D721Med (cell line): ENCODE measurements at places on chromosomes 1 and 21.

- DNase-seq = peak; percentile 59
Measured at GRCh38 chr1:31587720-31588423, 11.6 kb downstream of the TINAGL1 start.

- DNase-seq = no peak
Measured at GRCh38 chr1:33244143-33244808, 12.0 kb upstream of the ZNF362 start.

DNA sequence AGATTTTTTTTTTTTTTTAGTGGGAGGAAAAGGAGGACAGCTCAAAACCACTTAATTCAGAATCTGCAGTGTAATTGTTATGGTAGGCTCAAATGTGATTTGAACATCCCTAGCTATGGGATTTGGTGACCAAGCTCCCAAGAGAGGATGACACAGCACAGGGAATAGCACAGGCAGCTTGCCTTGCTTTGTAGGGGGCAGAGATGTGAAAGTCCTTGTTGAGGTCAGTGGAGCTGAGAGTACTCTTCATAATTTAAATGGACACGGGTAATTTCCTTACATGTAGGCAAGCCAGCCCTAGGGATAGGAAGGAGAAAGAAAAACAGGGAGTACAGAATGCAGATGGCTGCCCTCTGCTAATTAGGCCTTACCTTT lies 3.2 kb upstream of the UCK2 start:
- no peak for DNase-seq

- no peak for DNase-seq
Measured at GRCh38 chr1:171922999-171923398, 81.7 kb downstream of the DNM3 start.

- no peak for DNase-seq
Measured at GRCh38 chr1:82934074-82934473, 1064.9 kb downstream of the TTLL7 start.

- no peak for DNase-seq
Measured at GRCh38 chr1:54710841-54711240, 4.8 kb upstream of the TTC4 start.

DNA sequence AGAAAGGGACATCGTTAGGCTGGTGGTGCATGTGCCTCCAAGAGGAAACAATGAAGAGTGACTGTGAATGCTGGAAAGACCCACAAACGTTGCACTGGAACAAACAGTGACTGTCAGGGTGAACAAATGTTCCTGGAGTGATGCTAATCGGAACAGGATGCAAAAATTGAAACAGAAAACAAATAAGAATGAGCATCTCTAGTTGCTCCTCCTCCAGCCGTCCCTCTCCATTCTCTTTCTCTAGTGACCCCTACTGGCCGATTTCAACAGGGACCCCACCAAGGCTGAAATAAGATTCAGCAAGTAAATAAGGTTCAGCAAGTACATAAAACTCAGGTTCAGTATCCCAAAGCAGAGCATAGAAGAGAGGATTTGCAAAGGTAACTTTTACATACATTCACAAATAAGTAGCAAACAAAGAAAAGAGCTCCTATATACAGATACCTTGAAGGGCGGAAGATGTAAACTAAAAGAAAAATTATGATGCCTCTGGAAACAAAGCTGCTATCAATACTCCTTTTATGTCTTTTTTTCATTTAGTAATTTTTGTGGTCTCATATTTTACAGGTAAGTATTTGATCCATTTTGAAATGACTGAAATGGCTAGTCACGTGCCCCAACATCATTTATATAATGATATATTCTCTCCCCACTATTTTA lies 836.1 kb upstream of the ADAMTS5 start:
- no peak for DNase-seq

- no peak for DNase-seq
Measured at GRCh38 chr1:50700621-50701020, 259.4 kb downstream of the FAF1 start.

- no peak for DNase-seq
Measured at GRCh38 chr1:155123801-155124200, 3.9 kb upstream of the EFNA1 start.

GRCh38 chr1:23444104-23444533 lies 19.6 kb upstream of the TCEA3 start:
- no peak for DNase-seq

GRCh38 chr1:184854496-184855140 lies 100.0 kb upstream of the EDEM3 start:
- DNase-seq = no peak

GRCh38 chr1:20604678-20605077 lies 15.8 kb downstream of the CDA start:
- no peak for DNase-seq

DNA sequence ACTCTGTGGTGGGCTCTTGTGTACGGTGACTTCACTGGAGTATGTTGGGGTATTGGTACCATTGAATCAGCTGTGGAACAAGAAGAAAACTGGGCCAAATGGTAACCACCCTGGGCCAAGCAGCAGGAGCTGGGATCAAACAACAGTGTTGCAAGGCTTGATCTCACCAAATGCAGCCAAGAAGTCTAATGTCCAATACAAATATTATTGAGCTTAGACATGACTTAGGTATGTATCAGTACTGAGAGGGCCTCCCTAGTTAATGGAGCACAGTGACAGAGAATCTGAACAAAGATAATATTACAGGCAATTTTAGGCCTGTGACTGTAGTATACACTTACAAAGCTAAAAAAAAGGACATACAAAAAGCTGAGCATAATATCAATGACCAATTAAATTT lies 604.8 kb downstream of the PLA2G4A start:
- no peak for DNase-seq

DNA sequence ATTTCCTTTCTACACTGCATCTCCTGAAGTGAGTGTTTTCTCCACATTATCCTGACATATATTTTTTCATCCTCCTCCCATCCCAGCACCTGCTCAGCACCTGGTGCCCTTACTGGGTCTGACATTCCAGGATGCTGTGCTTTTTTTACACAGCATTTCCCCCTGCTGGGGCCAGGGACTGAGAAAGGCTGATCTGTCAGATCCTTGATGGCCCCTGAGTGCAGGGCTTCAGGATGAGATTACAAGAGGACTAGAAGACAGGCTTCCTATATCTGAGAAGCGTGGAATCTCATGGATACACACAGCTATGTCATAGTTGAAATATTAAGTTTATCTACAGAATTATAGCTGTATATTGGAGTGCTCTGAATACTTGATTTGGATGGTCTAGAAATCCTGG lies 24.4 kb downstream of the RCAN1 start:
- DNase-seq = no peak

- DNase-seq = no peak
Measured at GRCh38 chr1:176033881-176034280, 173.2 kb downstream of the COP1 start.

DNA sequence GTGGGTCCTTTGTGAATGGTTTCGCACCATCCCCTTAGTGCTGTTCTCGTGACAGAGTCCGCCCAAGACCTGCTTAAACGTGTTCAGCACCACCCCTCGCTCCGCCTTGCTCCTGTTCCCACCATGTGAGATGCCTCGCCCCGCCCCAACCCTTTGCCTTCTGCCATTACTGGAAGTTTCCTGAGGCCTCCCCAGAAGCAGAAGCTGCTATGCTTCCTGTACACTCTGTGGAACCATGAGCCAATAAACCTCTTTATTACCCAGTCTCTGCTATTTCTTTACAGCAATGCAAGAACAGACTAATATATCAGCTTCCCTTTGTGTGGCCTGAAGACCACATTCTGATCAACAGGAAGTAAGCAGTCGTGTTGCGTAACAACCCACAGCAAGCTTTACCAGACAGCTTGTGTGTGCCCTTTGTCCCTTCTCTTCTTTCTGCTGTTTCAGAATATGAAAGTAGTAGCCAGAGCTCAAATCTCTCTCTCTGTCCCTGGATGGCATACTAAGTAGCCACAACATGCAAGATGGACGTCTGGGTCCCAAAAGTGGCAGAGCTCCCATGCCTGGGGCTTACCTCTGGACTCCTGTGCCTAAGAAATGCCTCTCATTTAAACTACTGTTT lies 14.1 kb downstream of the HENMT1 start:
- DNase-seq = no peak

- no peak for DNase-seq
Measured at GRCh38 chr1:9929431-9930385, 13.5 kb downstream of the LZIC start.

- DNase-seq = no peak
Measured at GRCh38 chr1:223378754-223379153, 14.5 kb upstream of the CCDC185 start.

- DNase-seq = no peak
Measured at GRCh38 chr1:116325104-116325503, 47.9 kb upstream of the ATP1A1 start.

GRCh38 chr1:16229976-16230740 lies 6.8 kb downstream of the CPLANE2 start:
- no peak for DNase-seq

- DNase-seq = no peak
Measured at GRCh38 chr1:151655371-151655770, 43.5 kb downstream of the SNX27 start.

DNA sequence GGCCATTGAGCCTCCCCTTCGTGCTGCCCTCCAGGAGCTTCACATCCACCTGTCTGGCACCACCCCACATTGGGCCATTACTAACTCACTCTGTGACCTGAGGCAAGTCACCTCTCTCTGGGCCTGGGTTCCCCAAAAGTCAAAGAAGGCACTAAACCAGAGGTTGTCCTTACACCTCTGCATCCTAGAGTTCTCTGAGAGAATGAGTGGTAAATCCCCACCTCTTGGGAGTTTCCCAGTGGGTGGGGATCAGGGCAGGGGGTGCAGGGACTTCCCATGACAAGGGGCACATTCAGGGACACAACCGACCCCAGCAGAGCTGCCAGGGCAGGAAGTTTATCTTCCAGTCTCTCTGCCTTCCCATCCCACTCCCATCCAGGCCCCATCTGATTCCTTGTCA lies 99.7 kb downstream of the EPHB2 start:
- DNase-seq = no peak

- DNase-seq = no peak
Measured at GRCh38 chr1:17451731-17452130, 12.3 kb upstream of the RCC2 start.

GRCh38 chr21:41092312-41092711 lies 75.6 kb upstream of the BACE2 start:
- DNase-seq = no peak

GRCh38 chr1:110548381-110548780 lies 29.4 kb upstream of the KCNA10 start:
- no peak for DNase-seq

DNA sequence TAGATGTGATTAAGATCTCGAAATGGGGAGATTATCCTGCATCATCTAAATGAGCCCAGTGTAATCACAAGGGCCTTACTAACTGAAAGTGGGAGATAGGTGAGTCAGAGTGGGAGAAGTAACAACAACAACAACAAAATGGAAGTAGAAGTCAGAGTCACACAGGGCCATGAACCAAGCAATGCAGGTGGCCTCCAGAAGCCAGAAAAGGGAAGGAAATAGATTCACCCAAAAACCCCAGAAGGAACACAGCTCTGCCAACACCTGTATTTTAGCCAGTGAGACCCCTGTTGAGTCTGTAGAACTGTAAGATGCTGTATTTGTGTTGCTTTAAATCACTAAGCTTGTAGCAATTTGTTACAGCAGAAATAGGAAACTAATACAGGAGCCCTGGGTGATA lies 4.1 kb downstream of the TAGLN2 start:
- no peak for DNase-seq

DNA sequence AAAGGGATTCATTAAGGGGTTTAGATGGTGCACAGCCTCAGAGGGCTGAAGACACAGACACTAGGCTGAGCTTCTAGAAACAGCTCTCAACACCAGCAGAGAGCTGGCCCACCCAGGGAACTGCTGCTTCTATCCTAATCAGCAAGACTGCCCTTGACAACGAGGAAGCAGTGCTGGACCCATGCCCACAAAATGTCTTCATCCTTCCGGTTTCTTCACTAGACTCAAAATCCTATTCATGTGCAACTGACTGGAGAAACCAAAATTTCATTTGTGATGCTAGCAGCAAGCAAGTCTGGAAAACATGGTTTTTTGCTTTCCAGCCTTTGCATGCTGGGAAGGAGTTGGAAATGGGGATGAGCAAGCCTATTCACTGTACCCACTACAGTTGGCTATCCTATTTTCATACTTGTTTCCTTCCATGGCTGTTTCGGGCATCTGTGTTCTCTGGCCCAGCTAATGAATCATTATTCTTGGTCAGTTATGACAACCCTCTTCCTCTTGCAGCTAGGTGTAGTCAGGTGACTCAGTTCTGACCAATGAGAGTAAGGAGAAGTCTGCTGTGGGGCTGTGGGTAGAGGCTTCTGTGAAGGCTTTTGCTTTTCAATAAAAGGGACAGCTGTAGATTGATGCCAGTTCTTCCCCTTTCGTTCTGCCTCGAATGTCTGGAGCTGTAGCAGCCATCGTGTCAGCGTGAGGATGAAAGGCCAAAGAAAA lies 14.6 kb upstream of the TMEM61 start:
- no peak for DNase-seq

DNA sequence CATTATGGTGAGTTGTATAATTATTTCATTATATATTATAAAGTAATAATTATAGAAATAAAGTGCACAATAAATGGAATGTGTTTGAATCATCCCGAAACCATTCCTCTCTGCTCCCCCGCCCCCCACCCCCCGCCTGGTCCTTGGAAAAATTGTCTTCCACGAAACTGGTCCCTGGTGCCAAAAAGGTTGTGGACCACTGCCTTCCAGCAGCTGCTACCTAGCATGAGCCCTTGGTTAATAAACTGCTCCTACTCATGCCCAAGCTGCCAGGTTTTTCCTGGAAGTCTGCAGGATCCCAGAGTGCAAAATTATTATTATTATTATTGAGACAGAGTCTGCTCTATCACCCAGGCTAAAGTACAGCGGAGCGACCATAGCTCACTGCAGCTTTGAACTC lies 6.8 kb upstream of the IFNGR2 start:
- no peak for DNase-seq

DNA sequence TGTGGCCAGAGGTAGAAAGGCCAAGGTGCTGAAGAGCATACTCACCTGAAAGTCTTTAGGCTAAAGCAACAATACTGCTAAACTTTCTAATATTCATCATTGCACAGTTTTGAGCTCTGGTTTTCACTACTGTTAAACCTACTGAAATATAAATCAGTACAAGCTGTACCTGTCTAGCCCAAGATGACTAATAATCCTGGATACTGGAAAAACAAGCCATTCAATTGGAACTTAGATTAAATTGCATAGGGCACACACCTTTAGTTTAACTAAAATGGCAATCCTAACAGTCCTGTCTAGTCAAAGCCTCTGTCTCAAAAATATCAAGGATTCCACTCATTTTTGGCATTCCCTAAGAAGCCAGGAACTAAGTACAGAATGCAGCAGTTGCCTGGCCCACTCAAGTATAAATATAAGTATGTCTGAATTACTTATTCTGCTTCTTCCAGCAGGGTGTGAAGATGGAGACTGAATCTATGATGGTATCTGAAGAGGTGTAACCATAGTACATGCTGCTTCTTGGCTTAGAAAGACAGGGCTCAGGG lies 3.1 kb downstream of the CHML start:
- no peak for DNase-seq

GRCh38 chr1:89147678-89148658 lies 22.1 kb upstream of the GBP2 start:
- no peak for DNase-seq

- no peak for DNase-seq
Measured at GRCh38 chr1:86933562-86934377, 19.3 kb downstream of the HS2ST1 start.
